ENCODE measurements at places on chromosomes 7 and 10.
A peak's percentile ranks its signal among the peaks of the same experiment; 100 is the strongest.

DNA sequence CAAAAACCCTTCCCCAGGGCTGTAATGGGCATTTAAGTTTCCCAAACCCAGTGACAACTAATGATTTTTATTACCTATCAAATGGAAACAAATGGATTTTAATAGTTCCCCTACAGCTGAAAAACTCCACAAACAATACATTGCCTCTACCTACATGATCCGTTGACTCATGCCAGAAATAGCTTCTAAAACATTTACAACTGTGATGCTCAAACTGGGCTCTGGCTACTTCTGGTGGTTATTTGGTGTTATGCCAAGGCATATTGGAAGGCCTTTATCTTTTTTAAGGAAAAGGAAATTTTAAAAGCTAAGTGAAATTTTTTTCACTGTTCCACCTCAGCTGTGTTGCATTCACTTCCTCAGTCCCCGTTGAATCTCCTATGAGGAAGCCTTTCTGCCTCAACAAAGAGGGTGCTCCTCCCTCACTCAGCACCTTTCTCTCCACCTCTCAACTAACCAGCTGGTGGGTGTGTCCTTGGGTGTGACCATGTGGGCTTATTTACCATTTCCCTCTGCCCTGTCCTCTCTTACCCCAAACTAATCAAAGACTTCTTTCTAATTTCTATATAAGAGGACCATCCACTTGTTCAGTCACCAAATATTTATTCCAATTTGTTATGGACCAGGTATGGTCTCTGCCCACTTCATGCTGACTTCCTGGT lies 82.9 kb downstream of the PRTFDC1 start:
- no peak for DNase-seq

DNA sequence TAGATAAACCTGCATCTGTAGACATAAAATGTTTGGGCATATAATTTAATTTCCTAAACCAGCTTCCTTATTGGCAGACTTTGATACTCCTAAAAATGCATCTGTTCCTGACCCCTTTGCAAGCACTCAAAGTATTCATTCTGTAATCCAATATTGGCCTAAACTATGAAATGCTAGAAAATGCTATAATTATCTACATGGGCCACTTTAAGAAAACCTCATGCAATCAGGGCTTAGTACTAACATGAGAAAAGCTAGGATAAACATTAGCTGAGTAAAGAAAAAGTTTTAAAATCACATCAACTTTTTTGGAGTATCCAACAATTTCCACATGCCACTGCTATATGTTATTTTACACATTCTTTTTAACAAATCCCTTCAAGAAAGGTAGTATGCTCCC lies 57.2 kb downstream of the PARD3 start:
- no peak for DNase-seq

GRCh38 chr10:81872206-81872862 lies 2.7 kb upstream of the NRG3 start:
- no peak for DNase-seq

GRCh38 chr7:141700848-141701371 lies 1.1 kb downstream of the DENND11 start:
- DNase-seq, result no peak

DNA sequence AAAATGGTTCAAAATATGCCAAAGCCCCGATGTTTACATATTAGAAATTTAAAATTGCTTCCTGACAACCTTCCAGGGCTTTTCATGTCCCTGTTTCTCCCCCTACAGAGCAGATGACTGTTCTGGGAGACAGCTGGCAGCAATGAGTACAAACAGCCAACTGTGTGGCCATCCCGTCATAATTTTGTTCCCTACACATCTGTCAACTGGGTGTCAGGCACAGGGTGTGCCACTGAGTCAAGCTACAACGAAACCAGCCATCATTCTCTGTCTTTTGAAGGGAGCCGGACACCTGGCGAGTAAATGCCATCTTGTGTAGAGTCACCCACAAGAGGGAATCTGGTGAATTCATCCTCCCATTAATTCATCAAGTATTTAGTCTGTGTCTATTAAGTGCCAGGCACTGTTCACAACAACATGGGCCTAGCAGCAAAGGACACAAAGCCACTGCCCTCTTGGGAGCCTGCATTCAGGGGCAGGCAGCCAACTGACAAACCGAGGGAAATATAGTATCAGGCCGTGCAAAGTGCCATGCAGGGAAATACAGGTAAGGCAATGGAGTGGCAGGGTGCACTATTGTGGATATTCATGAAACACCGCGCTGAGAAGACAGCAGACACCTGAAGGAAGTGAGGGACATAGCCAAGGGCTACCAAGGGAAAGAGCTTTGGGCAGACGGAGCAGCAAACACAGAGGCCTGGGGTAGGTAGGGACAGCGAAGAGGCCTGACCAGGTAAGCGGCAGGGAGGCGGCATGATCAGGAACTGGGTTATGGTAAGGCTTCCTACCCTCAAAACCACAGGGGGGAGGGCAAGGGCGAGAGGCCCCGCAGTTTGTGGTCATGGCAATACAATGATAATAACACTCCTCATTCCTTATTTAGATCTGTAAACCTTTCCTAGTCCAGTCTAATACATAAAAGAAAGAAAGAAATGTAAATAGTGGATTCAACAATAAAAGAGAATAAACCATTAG lies 213.6 kb downstream of the FAM107B start:
- no peak for DNase-seq

DNA sequence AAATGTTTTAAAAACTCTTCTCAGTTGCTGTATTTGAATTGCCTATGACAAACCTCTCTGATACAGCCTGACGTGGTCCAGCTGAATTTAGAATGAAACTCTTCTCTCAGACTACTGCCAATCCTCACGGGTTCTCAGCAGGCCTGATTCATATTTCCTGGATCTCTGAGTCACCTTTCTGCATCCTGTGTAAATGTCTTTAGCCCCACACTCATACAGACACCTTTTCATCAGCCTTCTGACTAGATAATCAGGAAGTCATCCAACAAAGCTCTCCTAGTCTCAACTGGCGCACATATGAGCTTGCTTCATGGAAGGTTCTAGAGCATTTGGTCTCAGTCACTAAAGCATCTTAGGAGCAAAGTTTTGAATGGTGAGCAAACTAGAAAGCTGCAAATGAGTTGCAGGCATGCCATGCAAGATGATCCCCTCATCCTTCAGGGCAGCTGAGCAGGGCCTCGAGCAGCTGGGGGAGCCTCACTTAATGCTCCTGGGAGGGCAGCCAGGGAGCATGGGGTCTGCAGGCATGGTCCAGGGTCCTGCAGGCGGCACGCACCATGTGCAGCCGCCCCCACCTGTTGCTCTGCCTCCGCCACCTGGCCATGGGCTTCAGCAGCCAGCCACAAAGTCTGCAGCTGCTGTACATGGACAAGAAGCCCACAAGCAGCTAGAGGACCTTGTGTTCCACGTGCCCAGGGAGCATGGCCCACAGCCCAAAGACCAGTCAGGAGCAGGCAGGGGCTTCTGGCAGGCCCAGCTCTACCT lies 182.8 kb downstream of the ARHGAP12 start:
- DNase-seq, result peak; percentile 28

DNA sequence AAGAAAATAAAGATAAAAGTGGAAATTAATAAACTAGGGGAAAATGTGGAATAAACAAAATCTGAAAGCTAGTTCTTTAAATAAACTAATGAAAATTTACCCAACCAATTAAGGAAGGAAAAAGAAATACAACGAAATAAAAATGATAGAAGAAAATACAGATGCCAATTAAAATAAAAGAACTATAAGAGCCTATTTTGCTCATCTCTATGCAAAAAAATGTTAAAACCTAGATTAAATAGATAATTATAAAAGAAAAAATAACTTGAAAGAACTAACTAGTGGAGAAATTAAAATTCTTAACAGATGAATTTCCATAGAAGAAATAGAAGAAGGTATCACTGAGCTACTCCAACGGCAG lies 32.7 kb downstream of the PKD1L1 start:
- DNase-seq, result no peak

GRCh38 chr7:84207025-84207424 lies 12.4 kb upstream of the SEMA3A start:
- no peak for DNase-seq

DNA sequence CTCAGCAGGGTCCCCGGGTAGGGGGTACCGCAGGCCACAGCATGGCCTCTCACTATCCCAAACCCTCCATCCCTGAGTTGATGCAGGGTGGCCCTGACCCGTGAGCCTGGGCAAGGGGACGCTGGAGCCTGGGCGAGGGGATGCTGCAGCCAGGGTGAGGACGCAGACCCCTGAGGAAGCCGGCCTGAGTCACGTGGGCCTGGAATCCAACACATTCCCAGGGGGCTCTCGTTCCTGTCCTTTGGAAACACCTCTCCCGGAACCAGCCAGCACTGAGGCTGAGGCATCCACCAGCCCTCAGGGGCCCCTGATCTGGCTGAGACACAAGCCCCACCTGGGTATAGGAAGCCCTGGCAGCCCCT lies 61.5 kb upstream of the NKX6-2 start:
- DNase-seq, result no peak

- no peak for DNase-seq
Observed at GRCh38 chr10:79244841-79245504, 102.3 kb upstream of the PPIF start.

DNA sequence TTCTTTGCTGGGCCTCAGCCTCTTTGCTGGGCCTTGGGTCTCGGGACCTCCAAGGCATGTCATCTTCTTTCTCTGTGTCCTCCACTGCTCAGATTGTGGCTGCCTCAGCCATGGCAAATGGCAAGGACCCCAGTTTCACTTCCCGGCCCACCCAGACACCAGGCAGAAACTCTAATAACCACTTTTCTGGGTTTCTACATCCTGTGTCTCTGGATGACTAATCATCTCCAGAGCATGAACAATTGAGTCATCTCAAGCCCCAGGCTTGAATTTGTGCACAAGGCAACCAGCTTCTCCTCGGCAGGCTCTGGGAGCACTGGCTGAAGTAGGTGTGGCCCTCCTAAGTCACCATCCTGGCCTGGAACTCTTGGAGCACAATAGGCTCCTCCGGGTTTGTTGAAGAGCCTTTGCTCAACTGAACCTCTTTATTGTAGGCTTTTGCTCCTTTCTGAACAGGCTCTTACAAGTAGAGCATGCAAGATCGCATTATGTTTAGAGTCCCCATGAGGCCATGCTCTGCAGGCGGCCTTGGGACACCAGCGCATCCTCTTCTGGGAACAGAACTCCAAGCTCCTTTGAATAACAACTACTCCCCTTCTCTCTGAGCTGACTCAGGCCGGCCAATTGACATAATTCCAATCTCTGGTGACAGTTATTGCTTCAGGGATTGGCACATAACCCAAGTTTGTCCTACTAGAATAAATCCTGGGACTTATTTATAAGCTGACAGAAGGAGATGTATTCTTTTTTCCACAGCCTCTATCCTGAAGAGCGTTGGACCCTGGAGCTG lies 218.1 kb downstream of the WDR11 start:
- no peak for DNase-seq

DNA sequence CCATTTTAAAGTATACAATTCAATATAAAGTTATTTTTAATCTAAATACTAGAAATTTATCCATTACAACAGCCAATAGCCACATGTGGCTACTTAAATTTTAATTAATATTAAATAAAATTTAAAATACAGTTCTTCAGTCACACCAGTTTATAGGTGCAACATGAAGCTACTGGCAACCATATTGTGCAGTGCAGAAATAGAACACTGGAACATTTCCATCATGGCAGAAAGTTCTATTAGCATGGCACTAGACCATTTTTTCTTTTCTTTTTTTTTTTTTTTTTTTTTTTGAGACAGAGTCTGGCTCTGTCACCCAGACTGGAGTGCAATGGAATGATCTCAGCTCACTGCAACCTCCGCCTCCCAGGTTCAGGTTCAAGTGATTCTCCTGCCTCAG lies 5.2 kb upstream of the ASCC1 start:
- DNase-seq, result no peak

- DNase-seq, result no peak
Observed at GRCh38 chr7:148723166-148723559, 24.5 kb downstream of the CUL1 start.

- DNase-seq, result no peak
Observed at GRCh38 chr10:8460626-8461025, 406.1 kb downstream of the GATA3 start.

GRCh38 chr10:17003151-17003550 lies 126.5 kb downstream of the CUBN start:
- DNase-seq, result peak; percentile 51

- DNase-seq, result no peak
Observed at GRCh38 chr10:63042256-63042655, 90.9 kb upstream of the NRBF2 start.

DNA sequence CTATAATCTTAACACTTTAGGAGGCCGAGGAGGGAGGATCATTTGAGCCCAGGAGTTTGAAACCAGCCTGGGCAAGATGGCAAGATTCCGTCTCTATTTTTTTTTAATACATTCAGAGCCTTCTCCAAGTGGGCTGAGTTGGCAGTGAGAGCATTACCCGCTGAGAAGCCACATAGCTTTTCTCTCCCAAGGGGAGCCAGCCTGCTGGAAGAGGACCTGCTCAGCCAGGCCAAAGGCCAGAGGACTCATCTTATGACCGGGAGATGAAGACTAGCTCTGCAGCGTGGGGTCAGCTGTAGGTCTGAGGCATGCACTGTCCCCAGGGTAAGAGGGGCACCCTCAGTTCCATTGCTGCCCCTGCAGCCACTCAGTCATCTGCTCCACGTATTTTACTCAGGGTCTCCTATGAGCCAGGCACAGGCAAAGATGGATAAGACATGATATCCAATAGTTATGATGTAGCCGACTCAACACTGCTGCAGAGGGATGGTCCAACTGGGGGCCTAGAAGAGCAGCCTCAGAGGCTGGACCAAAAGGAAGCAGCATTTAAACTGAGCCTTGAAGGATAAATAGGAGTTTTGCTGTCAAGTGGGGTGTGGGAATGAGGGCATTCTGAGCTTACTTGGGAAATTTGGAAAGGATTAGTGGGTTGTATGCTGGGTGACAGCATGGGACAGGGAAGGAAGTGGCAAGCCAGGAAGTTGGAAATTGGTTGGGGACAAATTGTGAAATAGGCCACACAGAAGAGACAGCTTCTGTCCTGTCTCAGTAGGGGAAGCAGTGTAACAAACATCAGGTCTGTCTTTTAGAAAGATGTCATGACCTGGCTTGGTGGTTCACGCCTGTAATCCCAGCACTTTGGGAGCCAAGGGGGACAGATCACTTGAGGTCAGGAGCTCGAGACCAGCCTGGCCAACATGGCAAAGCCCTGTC lies 1.6 kb upstream of the MARVELD1 start:
- DNase-seq, result no peak

- DNase-seq, result no peak
Observed at GRCh38 chr7:15720849-15721471, 34.5 kb upstream of the MEOX2 start.

DNA sequence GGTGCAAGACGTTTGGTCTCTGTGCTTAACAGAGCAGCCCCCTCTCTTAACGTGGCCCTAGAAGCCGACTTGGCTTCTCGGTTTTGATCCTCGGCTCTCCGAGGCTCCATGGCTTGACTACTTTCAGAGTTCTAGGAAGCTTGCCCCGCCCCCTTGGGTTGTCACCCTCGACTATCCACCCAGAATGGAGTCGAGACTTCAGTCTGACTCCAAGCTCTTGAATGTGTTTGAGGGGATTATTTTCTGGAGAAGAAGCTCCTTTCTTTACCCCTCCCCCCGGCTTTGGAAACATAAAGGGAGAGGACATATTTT lies 448 bp downstream of the SEC24C start:
- peak; percentile 44 for DNase-seq

Data from activated gamma-delta T cell treated with anti-CD3 and anti-CD28 coated beads, Interleukin-2, amount 50 U/mL, for 16 hours (primary cell).